Hematopoietic multipotent progenitor cell treated with erythropoietin and hydrocortisone succinate and interleukin-3 and kit ligand, for 6 days (in vitro differentiated cells): ENCODE measurements at places on chromosomes 6 and 20.

DNA sequence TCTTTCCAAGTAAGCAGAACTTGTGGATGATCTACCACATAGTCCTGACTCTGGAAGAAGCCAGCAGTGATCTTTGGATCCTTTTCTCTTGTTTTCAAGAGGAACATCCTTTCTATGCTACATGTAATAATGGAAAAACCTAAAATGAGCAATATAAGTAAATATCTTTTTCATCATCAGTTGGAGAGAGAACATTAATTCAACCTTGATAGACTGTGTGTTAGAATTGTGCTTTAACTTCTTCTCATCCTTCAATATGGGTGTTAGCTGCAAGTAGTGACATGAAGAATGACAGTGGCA lies 65.6 kb upstream of the IFNGR1 start:
- no peak for DNase-seq

DNA sequence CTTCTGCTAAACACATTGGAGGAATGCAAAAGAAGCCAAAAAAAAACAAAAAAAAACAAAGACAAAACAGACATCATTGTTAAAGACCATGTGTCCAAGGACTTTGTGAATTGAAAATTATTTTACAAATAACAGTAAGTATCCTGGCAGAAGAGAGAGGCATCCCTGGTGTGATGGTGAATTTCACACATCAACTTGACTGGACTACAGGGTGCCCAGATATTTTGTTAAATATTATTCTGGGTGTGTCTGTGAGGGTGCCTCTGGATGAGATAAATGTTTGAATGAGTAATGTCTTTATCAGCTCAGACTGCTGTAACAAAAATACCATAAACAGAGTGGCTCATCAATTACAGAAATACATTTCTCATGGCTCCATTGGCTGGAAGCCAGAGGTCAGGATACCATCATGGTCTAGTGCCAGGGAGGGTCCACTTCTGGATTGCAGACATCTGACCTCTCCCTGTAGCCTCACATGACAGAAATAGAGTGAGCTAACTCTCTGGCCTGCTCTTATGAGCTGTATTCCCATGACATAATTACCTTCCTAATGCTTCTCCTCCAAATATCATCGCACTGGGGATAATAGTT lies 12.2 kb upstream of the C6orf118 start:
- DNase-seq, result no peak

GRCh38 chr6:61935242-61935846 lies 350.7 kb downstream of the KHDRBS2 start:
- no peak for DNase-seq

DNA sequence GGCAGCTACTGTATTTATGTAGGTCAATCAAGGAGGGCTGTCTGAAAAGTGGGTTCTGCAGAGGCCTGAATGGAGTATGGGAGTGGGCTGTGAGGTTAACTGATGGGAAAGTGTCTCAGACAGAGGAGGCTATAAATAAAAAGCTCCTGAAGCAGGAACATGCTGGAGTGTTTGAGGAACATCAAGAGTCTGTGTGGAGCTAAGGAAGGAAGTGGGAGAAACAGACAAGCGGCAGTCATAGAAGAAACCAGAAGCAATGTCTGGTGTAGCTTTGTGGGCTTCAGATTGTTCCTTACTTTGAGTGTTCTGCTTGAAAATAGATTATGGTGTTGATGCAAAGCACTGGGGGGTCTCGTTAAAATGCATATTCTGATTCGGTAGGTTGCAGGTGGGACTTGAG lies 101.5 kb upstream of the OGFRL1 start:
- no peak for DNase-seq

- no peak for DNase-seq
Measured at GRCh38 chr20:41035207-41035606, 6.6 kb downstream of the TOP1 start.

GRCh38 chr6:69705954-69706353 lies 90.9 kb downstream of the LMBRD1 start:
- DNase-seq, result no peak

DNA sequence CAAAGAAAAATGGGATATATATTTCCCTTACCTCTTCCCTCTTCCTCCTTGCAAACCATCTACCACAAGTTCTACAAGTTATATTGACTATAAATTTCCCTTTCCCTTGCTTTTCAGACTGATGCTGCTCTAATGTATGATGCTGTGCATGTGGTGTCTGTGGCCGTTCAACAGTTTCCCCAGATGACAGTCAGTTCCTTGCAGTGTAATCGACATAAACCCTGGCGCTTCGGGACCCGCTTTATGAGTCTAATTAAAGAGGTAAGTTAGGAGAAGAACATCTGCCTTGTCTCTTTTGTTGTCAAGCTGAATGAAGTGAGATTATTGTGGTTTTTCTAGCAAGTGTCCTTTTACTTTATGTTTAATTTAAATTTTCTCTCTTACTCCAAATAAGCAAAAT lies 406.0 kb downstream of the GRIK2 start:
- no peak for DNase-seq

GRCh38 chr20:40957265-40957760 lies 71.3 kb upstream of the TOP1 start:
- DNase-seq, result no peak

DNA sequence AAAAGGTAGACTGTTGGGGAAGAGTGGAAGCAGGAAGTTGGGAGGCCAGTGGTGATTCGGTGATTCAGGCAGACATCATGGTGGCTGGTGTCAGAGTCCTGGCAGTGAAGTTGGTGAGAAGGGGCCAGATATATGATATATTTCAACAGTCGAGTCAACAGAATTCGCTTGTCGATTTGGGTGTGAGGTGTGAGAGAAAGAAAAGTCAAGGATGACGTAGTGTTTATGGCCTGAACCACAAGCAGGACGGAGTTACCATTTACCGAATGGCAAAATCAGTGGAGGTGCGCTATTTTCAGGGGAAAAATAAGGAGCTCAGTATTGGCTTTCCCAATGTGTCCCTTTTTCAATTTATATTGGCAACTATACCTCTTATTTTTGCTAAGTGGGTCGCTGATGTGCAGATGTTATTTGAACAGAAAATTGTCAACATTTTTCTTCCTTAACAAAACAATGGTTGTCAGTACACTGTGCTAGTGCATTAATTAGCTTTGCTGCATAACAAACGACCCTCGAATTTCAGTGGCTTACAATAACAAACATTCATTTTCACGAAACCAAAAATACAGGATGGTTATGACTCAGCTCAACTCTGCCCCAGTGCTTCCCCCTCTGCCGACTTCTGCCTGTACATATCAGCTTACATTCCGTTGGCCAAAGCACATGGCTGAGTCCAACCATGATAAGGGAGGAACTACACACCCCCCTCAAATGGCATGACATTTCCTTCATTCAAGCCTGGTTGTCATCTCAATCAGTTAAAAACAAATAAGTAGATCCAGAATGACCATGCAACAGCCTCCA lies 255.0 kb upstream of the ZFP64 start:
- DNase-seq, result no peak

DNA sequence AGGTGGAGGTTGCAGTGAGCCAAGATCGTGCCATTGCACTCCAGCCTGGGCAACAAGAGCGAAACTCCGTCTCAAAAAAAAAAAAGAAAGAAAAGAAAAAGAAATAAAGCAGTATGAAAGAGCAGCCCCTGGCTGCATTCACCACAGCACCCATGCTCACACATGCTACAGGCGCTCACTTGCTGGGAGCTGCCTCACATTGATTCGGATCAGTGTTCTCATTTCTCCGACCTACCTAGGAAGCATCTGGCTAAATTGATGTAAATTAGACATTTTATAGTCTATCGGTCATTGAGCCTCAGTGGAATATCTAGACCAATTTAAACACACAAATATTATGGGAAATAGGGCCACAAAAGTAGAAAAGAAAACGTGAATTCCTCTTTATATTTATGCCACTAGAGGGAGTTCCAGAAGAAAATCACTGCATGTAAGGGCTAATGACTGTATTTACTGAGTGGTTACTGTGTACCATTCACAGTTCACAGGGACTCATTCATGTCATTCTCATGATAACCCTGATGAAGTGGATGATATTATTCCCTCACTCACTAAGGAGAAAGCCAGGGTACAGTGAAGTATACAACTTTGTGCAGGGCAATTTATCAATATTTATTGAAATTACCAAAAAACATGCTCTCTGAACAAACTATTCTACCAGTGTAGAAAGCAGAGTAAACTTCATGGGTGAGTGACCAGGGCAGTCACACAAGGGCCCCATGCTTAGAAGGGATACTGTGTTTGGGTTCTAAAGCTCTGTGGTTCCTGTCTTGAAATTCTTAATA lies 5.3 kb upstream of the MOG start:
- DNase-seq, result peak; percentile 71

DNA sequence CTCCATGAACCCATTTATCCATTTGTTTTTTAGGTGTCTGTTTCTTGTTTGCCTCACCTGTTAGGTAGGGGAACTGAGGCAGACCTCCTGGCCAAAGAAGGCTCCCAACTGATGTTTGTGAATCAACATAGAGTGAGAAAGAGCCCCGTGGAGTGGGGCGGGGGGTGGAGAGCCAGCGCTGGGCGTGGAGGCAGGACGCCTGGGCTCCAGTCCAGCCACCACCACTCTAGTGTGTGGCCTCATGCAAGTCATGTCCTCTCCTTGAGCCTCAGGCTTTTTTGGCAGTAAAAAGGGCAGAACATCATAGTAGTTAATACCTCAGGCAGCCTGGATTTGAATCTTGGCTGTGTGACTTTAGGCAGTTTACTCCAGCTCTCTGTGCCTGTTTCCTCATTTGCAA lies 42.2 kb upstream of the SCRT2 start:
- no peak for DNase-seq

GRCh38 chr20:39090906-39091305 lies 128.8 kb downstream of the DHX35 start:
- DNase-seq, result no peak

- DNase-seq, result peak; percentile 84
Measured at GRCh38 chr6:33577106-33577535, 3.0 kb downstream of the BAK1 start.

GRCh38 chr20:38120625-38120988 lies 44.5 kb downstream of the TGM2 start:
- no peak for DNase-seq

DNA sequence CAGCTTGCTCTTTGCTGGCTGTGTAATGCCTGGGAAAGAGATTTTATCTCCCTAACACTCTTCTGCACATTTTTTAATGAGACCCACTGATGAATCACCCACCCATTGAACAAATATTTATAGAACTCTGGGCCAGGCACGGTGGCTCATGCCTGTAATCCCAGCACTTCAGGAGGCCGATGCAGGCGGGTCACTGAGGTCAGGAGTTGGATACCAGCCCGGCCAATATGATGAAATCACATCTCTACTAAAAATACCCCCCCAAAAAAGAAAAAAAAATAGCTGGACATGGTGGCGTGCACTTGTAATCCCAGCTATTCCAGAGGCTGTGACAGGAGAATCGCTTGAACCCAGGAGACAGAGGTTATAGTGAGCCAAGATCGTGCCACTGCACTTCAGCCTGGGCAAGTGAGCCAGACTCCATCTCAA lies 82.1 kb upstream of the SIRPA start:
- DNase-seq, result no peak

- no peak for DNase-seq
Measured at GRCh38 chr6:18405477-18406293, 18.5 kb downstream of the RNF144B start.

GRCh38 chr6:97023982-97024381 lies 99.5 kb downstream of the KLHL32 start:
- no peak for DNase-seq

- DNase-seq, result no peak
Measured at GRCh38 chr20:4167261-4168021, 152.1 kb upstream of the RNF24 start.

- DNase-seq, result no peak
Measured at GRCh38 chr20:51054233-51054632, 31.3 kb upstream of the KCNG1 start.

GRCh38 chr6:134238960-134239795 lies 78.7 kb downstream of the SGK1 start:
- DNase-seq, result no peak

DNA sequence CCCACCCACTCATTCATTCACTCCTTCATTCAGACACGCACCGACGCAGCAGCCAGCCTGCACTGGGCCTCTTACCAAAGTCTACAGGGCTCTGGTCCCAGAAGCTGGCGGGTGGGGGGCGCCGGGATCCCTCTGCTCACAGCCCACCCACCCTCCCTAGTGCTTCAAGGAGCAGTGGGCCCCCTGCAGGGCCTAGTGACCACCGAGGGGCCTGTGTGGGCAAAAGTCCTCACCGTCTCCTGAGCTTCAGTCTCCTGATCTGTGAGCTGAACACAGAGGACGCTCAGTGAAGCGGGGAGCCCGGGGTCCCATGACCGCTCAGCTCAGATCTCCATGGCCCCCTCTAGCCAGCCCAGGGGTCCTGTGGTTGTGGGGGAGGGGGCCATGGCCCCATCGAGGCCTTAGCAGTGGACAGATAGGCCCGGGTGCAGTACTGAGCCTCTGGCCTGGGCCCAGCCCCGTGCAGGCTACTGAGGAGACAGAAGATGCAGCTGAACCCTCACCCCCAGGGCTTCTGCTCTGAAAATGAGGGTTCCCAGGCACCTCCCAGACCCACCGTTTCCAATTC lies 33.4 kb upstream of the MRGBP start:
- no peak for DNase-seq

DNA sequence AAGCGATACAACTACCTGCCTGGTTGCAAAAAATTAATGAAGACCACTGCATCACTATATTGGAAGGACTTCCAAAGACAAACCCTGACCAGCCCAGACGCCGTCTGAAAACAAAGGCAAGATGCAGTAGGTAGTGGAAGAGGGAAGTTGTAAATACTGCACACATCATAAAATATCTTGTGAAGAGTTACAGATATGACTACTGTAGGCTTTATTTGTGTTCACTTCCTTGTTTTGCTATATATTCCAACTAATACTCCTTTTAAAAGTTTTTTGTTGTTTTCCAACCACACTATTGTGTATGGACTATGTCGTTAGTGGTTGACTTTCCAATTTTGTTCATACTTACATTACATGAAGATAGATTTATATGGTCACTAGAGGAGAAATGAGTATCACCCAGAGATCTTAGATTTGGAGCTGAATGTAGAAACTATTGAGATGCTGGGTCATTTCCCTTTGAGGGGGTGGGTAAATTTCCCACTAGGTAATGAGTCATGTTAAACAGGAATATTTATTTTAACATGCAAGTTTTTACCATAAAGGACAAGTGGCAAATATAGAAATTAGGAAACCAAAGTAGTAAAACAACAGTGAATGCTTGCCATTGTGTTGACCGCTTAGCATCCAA lies 16.6 kb upstream of the TXLNB start:
- DNase-seq, result no peak

DNA sequence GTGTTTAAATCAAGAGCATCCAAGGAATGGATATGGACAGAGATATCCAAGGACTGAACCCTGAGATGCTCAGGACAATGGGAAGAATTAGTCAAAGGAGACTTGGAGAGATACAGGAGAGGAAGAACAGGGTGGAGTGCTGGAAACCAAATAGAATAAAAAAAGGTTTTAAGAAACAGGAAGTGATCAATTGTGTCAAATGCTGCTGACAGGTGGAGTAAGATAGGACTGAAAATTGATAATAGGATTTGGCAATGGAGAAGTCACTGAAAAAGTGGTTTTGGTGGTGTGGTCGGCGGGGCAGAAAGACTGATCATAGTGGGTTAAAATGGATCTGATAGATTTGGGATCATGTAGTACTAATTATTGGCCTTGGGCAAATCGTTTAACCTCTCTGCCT lies 37.9 kb upstream of the PNRC1 start:
- DNase-seq, result no peak

GRCh38 chr20:31547720-31548298 lies 33.6 kb downstream of the HM13 start:
- no peak for DNase-seq

GRCh38 chr6:22045261-22045912 lies 251.4 kb downstream of the PRL start:
- no peak for DNase-seq
